ENCODE measurements at places on chromosomes 1 and 21.

DNA sequence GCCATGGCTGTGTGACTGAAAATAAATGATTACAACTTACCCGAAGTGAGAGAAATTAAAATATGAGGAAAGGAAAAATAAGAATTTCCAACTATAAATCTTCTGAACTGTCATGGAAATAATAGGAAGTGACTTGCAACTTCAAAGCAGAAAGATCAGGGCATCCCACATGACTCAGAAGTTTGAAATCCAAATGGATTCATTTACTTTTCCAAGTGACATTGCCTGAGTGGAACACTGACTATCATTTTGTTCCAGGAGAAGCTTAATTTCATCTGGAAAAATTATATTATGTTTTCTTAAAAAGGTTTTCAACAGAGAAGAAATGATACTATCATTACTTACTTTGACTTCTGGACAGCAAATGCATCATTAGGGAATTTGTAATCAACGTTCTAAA lies 110.8 kb downstream of the GREM2 start:
- no peak for DNase-seq

- DNase-seq, result no peak
Measured at GRCh38 chr1:167084757-167085156, 5.4 kb downstream of the GPA33 start.

GRCh38 chr1:45364294-45364693 lies 24.1 kb upstream of the MUTYH start:
- no peak for DNase-seq

DNA sequence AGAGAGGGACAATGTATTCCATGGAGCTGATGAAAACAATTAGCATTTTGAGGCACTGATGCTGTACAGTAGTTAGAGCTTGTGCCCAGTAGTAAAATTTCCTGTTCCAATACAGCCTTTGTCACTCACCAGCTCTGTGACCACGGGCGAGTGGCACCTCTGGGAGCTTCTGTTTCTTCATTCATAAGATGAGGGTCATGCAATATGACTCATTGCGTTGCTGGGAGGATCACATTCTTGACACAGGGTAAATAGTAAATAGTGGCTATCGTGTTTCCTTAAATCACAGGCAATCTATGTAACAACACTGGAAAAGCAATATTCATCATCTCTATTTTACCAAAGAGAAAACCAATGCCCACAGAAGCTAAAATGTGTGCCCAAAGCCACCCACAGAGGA lies 4.5 kb upstream of the LRRC52 start:
- DNase-seq, result no peak

- no peak for DNase-seq
Measured at GRCh38 chr1:85864727-85865126, 156.5 kb upstream of the ZNHIT6 start.

DNA sequence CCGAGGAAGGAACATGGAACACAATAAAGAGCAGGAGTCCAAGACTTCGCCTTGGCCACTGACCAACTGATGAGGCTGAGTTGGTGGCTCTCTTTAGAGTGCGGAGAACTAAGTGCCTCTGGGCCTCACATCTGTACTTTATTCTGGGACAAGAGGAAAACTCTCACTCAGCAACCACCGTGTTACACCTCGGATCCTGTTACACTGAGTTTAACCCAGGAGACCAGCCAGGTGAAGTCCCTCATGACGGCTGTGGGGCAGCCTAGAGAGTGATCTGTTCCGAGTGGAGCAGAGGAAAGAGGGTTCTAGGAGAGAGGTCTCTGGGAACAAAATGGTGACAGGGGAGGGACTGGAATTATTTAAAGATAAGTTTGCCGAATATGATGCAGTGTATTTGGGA lies 33.5 kb upstream of the AGL start:
- DNase-seq, result no peak

GRCh38 chr1:7052701-7053100 lies 267.4 kb downstream of the CAMTA1 start:
- no peak for DNase-seq

DNA sequence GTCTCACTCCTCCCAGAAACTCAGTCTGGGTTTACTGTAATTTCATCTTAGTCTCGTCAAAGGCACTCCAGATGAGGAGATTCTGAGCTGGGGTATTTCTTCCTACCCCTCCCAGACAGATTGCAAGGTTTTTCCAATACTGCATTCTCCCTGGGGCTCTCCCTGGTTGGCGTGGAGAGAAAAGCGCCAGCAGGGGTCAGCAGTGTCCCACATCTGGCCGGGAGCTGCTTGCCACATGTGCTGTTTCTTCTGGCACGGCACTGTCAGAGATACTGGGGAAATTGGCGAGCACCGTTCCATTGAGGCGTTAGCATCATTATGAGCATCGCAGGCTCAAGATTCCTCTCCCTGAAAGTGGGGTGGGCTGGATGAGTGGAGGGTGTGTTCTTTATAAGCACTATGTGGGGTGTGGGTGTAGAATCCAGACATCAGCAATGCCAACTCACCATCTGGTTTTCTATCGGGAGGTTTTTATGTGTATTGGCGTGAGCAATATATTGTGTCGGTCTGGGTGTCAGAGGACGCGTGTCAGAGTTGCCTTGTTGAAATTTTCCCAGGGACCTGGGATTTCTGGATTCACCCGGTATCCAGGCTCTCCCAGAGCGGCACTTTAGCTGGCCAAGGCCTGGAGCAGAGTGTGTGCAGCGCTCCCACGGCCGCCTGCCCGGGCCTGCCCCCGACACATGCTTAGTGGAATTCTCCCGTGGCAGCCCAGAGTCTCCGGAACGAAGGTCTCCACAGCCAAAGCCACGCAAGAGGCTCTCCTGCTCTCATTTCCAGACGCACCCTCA lies 8.0 kb upstream of the NAV1 start:
- DNase-seq, result peak; percentile 91

DNA sequence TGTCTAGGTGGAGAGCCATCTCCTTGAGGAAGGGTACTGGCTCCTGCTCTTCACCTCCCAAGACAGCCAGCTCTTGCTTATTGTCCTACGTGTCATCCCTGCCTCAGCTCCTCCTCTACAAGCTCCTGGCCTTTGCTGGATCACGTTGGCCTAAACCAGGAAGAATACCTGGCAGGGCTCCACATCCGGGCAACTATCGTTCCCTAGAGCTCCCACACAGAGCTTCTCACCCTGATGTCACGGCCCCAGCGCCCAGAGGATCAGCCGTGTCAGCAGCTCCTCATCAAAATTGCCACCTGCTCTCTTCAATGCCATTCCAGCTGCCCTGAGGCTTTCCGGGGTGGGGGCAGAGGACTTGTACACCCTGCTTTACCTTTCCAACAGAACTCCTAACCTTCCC lies 1.9 kb upstream of the TPM3 start:
- DNase-seq, result no peak

DNA sequence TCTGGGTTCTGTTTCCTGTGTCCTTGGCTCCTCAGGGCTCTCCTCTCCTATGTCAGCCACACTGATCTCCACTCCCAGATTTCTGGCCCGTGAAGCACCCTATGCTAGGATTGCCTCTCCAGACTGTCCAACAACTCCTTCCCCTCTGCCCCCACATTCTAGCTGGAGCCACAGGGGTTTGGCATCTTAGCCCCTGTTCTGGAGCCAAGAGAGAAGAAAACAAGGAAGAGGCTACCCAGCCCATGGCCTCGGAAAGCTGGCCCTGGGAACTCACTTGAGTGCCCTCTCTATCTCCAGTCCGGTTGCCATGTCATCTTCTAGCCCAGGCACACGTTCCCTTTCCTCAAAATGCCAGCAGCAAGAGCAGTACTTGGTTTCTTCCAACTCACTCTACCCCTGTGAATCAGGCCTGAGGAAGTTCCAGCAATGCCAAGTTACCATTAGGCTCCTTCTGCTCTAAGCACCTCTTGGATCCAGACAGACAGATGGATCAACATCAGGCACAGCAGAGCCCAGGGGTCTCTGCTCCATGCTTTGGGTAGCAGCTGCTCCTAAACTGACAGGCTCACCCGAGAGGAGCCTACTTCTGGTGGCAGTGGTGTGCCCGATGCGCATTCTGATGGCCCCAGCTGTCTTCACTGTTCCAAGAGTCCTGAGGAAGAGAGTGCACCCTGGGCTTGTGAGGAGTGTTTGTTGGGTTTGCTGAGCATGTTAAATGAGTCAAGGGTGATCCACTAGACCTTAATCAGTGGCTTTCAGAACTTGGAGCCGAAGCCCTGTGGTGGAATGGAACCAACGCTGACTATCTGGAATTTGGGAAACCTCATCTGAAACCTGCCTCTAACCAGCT lies 11.6 kb upstream of the GPR61 start:
- no peak for DNase-seq

DNA sequence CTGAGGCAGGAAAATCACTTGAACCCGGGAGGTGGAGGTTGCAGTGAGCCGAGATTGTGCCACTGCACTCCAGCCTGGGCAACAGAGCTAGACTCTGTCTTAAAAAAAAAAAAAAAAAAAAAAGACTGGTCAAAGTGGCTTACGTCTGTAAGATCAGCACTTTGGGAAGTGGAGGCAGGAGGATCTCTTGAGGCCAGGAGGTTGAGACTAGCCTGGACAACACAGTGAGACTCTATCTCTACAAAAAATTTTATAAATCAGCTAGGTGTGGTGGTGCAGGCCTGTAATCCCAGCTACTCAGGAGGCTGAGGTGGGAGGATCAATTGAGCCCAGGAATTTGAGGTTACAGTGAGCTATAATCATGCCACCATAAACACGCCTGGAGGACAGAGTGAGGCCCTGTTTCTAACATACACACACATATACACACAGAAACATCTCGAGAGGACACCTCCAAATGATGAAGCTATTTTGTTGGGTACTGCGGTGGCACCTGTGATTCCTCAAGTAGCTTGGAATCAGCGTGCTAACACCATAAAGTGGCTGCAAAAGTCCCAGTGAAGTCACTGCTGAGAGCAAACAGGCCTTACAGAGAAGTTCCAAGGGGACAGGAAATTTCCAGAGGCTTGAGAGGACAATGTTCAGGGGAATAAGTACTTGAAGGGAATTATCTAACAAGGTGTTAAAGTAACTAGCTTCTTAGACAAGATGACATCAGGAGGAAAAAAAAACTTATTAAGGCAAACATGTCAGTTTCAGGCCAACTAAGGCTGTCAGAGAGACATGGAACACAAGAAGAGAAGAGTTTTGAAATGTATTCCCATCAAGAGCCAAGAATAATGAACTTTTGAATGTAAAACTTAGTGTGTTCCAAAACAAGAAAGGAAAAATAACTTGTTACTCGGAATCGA lies 1.3 kb downstream of the NADK start:
- no peak for DNase-seq

DNA sequence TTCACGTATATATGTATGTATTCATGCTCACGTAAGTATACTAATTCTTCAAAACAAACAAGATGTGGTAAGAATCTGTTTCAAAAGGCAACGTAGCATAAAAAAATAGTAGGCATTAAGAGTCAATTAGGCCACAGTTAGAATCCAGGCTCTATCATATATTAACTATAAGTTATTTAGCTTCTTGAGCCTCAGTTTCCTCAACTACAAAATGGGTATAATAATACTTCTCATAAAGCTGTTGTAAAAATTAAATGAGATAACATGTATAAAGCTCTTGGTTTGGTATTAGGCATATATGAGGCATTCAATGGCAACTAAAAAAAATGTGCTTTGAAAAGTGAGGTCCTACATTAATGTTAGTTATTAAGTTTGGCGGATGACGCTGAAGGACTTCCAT lies 9.2 kb downstream of the B3GALNT2 start:
- no peak for DNase-seq

GRCh38 chr1:193794239-193794638 lies 607.8 kb upstream of the B3GALT2 start:
- DNase-seq, result no peak

- DNase-seq, result peak; percentile 35
Measured at GRCh38 chr1:234250747-234251146, 122.5 kb upstream of the COA6 start.

GRCh38 chr1:17998889-17999288 lies 108.7 kb upstream of the IGSF21 start:
- DNase-seq, result peak; percentile 29

- peak; percentile 75 for DNase-seq
Measured at GRCh38 chr1:27099135-27099586, 55.8 kb downstream of the SLC9A1 start.

- DNase-seq, result no peak
Measured at GRCh38 chr1:196774603-196775002, at the start of gene CFHR3. TSS of gene CFHR3 (plus strand) at chr1:196774840. CDS start at chr1:196774887, 47 bp downstream.

DNA sequence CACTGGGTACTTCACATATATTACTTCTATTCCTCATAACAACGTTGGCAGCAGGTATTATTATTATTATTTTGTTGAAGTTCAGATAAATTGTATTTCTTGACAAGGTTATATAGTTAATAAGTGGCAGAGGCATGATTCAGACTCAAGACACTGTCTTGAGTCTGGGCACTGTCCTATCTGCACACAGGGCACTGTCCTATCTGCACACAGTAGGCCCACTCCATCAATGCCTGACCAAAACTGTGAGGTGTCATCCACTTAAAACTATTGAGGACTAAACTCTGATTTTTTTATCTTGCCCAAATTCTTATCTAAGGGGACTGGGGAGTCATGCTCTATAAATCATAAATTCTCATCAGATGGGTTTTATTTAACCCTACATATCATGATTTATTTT lies 23.8 kb upstream of the IER5 start:
- no peak for DNase-seq

DNA sequence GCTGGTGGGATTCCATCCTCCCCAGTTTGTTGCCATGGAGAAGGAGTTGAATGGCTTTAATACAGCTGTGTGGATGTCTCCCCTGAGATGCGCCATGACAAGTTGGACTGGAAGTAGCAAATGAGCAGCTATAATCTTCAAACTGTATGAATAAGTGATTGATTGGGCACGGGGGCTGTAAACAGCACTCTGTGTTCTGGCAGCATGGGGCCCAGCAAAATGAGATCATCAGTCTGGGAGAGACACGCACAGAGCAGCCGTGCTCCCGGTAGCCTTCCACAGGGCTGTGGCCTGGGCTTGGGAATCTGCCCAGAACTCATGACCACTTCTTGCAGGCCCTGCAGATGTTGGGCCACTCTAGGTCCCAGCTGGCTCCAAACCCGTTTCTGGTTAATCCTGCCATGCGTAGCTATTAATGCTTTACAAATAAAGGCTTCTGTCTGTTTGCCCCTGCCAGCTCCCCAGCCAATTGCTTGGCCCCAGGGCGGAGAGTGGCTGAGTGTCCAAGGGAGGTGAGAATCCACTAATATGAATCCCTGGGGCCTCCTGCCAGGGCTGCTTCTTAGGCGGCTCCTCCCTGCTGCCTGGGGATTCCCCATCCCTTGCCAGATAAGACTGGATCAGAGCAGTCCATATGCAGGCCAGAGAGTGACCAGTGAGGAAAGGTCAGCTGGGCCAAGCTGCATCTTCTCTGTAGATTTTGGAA lies 642.9 kb downstream of the AJAP1 start:
- DNase-seq, result no peak

DNA sequence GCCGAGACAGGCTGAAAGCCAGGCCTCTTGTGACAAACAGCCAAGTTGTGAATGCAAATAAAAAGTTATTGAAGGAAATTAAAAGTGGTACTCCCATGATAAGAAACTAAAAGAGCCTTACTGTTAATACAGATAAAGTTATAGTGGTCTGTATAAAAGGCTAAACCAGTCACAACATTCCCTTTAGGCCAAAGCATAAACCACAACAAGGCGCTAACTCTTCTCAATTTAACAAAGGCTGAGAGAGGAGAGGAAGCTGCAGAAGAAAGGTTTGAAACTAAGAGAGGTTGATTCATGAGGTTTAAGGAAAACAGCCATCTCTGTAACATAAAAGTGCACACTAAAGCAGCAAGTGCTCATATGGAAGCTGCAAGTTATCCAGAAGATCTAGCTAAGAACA lies 10.7 kb downstream of the C1orf105 start:
- no peak for DNase-seq

Measured in A673 (cell line).